Activated CD4-positive, alpha-beta T cell treated with anti-CD3 and anti-CD28 coated beads, Interleukin-2, amount 50 U/mL, for 1 hour (primary cell): ENCODE measurements at places on chromosomes 1 and 21.

DNA sequence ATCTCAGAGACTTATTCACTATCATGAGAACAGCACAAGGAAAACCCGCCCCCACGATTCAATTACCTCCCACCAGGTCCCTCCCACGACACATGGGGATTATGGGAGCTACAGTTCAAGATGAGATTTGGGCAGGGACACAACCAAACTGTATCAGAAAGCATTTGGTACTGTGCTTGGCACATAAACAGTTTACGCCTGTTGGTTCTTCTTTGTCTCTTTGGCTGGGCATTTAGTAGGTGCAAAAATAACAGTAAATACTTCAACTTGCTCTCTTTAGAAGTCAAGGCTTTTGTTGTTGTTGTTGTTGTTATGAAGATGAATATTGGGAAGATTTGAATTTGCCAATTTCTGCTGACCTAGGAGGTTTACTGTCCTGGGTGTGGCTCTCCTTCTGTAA, 175.4 kb upstream of the IGSF21 start:
- no peak for DNase-seq

- DNase-seq: peak; percentile 78
These were observed 33.8 kb upstream of the MPZL1 start for GRCh38 chr1:167687919-167688519.

DNA sequence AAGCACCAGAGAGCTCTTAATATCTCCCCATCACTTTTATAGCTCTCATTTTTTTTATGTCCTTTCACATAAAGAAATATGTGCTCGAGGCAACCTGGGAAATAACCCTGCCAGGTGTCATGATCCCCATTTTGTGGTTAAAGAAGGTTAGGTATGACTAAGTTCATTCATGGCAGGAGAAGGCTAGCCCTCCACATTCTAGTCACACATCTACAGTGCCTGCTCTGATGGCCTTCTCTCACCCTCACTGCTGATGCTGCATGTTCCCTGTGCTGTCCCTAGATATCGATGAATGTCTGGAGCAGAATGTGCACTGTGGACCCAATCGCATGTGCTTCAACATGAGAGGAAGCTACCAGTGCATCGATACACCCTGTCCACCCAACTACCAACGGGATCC, 187.5 kb downstream of the TPR start:
- DNase-seq: no peak

GRCh38 chr21:39685236-39685635, 59.7 kb upstream of the IGSF5 start:
- no peak for DNase-seq

- no peak for DNase-seq
These were observed 35.4 kb upstream of the USP24 start for GRCh38 chr1:55250399-55251075.

- no peak for DNase-seq
These were observed 95.0 kb upstream of the COL6A1 start for GRCh38 chr21:45886610-45887026.

GRCh38 chr1:98496256-98496995, 165.1 kb upstream of the SNX7 start:
- no peak for DNase-seq

DNA sequence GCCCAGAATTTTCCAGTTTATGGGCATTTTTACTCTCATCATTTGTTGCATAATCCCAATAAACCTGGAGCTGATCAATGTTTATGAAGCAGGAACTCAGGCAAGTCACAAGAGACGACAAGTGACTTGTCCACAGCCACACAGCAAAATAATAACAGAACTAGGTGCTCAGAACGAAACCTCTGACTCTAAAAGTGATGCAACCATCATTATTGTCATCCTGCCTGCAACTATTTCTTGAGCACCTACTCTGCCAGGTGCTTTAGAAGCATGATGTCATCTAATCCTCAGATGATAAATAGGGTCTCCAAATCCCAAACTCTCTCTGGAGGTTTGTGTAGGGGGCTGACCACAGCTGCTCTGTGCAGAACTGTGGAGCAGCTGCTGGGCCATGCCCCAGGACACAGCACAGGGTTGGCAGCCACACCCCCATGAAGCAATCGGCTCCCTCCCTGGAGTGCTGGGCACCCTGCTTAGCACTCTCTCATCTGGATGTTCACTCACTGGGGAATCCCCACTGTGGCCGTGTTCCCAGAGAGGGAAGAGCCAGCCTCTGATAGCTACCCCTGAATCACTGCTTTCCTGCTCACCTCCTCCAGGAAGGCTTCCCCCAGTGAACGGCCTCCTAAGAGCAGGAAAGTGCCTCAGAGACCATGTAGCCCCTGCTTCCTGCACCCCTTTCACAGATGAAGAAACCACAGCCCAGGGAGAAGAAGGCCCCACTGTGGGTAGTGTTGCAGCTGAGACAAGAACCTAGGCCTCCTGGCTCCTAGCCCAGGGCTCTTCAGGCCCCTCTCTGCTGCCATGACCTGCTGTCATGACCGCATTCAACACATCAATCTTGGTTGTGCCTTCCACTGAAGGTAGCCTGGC, 2.1 kb downstream of the TTC22 start:
- DNase-seq: no peak

GRCh38 chr1:205226868-205227583, 720 bp upstream of the TMCC2 start:
- no peak for DNase-seq

DNA sequence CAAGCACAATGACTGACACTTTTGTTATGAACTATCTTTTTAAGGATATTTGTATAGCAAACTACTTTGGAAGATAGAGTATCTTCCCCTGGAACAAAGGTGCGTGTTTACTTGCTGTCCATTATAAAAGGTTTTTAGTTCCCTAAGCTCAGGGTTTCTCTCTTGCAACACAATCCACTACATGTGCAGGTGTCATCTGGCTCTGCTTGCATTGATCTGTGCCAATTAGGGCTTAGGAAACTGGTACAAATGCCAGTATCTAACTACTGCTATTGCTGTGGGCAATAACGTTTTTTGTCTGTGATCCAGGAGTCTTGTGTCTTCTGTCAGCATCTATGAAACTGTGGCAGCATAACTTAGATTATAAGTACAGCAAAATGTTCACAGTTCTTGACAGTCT, 68.3 kb upstream of the ABCD3 start:
- DNase-seq: no peak

- no peak for DNase-seq
These were observed 132.7 kb downstream of the PLPPR4 start for GRCh38 chr1:99397029-99397428.

DNA sequence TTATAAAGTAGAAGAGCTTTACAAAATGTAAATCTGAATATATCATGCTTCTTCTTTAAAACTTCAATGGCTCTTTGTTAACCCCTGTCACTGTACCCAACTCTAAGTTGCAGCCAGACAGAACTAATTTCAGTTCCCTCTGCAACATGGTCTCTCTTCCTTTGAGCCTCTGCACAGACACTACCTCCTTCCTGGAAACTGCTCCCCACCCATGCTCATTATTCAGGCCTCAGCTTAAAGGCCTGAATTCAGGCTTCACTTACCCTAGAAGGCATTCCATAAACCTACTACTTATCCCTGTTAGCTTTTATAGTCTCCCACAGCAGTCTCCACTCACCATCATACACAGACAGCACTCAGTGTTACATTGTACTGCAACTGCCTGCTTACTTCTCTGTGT, 2.6 kb upstream of the EEIG2 start:
- DNase-seq: no peak

- peak; percentile 88 for DNase-seq
These were observed 34.4 kb downstream of the COL18A1 start for GRCh38 chr21:45439161-45439872.

GRCh38 chr21:31394309-31394708, 50.2 kb upstream of the TIAM1 start:
- DNase-seq: no peak

- DNase-seq: no peak
These were observed 7.4 kb downstream of the DCST2 start for GRCh38 chr1:155026154-155026553.

- no peak for DNase-seq
These were observed 68.4 kb upstream of the TLR5 start for GRCh38 chr1:223211323-223211985.

- no peak for DNase-seq
These were observed 35.3 kb upstream of the FCER1A start for GRCh38 chr1:159266832-159267231.

DNA sequence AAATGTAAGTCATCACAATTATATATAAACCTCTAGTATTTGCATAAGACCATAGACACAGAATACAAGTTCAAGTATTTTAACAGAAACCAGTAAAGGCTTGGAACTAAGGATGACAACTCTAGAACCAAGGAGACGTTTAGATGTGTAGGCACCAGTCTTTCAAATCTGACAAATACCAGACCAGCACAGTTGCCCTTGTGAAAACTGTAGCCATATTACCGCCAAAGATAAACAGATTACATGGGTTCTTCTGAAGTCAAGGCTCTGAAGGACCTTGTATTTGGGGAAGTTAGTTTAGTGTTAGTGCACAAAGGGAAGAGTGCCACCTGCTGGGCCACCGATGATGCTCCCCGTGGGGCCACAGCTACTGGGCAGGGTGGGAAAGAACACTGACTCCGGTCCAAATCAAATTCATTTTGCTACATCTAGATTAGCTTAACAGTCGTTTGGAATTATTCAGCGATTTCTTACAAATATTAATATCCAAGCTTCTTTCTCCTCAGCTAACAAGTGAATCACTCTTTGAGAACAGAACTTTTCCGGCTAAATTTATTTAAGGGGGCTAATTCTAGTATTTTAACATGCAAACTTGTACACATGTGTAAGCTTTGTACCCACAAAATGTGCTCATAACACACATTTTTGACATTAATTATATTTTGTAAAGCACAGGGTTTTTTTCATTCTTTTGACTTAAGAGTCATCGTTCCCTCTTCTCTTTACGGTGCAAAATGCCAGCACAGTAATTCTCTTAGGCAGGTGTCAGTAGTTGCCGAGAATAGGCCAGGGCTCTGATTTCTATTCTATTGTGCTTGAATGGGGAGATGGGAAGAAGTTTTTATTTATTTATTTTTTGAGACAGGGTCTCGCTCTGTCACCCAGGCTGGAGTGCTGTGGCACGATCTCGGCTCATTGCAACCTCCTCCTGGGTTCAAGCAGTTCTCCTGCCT, 8.0 kb upstream of the NIBAN1 start:
- peak; percentile 73 for DNase-seq

DNA sequence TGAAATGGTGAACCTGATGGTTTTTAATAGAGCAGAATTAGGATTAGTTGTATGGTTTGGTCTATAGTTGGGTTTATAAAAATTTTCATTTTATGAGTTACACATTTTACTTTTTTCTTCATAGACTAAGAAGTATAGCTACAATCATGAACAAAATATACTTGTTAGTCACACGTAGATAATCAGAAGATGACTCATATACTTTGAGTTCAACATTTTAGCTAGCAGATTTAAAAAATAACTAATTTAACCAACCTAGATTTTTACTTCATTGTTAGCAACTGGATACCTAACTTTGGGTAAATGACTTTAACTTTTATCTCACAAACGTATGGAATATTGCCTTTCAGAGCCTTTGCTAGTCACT, 27.9 kb downstream of the MORC3 start:
- no peak for DNase-seq

GRCh38 chr21:32806810-32807386, 35.3 kb upstream of the PAXBP1 start:
- DNase-seq: no peak

GRCh38 chr21:39788383-39788782, 43.4 kb downstream of the IGSF5 start:
- no peak for DNase-seq

- DNase-seq: no peak
These were observed 53.0 kb downstream of the HMCN1 start for GRCh38 chr1:185787238-185787637.
